GM12891 (cell line): ENCODE measurements at places on chromosomes 4 and X.

- DNase-seq: no peak
Observed at GRCh38 chr4:52728691-52729240, 22.5 kb downstream of the ERVMER34-1 start.

DNA sequence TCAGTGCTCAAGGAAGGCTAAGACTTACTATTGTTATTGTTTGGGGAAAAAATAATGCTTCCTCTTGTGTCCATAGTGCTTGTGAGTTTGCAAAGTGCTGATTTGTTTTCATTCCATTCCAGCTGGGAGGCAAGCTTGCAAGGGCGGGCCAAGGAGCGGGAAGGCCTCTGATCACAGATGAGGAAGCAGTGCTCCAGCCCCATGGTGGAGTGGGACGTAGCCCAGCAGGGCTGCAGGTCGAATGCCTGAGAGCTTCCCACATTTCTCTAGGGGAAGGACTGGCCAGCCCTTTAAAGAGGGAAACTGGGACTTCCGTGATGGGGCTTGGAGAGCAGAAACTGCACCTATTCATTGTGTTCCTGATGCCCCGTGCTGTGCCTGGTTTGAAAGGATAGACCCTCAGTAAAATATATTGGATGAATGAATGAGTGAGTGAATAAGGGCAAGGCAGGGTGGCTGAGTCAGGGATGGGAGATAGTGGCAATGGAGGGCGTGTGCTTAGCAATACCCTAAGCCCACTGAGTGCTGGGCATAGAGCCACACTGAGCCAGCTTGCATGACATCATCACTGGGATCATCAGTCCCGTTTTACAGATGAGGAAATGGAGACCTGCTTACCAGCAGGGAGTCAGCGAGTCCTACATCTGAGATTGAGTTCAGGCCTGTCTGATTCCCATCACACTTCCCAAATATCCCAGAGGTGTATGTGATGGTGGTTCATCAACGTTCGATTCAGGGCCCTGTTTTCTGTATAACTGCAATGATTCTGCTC is 17.9 kb upstream of the NSG1 start:
- no peak for DNase-seq

GRCh38 chr4:178480105-178480504 is 1037.9 kb upstream of the AGA start:
- DNase-seq: no peak

- peak; percentile 26 for DNase-seq
Observed at GRCh38 chr4:67700116-67700737, 728 bp downstream of the UBA6 start.

GRCh38 chr4:123507376-123507775 is 110.8 kb downstream of the SPRY1 start:
- DNase-seq: no peak

DNA sequence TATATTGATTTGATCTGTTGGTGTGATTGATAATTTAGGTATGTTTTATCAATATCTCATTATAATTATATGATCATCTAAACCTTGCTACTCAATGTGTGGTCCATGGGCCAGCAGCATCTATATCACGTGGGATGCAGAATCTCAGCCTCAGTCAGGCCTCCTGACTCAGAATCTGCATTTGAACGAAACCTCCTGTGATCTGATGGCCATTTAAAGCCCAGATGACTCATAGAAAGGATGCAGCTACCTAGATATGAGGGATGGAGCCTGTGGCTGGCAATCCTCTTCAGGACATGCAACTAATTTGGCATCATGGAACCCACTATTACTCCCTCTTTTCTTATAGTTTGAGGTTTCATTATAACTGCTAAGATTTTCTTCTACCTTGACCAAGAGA is 11.3 kb upstream of the CHRNA9 start:
- DNase-seq: no peak
